ENCODE measurements at places on chromosomes 1 and 21.
A peak's percentile ranks its signal among the peaks of the same experiment; 100 is the strongest.

DNA sequence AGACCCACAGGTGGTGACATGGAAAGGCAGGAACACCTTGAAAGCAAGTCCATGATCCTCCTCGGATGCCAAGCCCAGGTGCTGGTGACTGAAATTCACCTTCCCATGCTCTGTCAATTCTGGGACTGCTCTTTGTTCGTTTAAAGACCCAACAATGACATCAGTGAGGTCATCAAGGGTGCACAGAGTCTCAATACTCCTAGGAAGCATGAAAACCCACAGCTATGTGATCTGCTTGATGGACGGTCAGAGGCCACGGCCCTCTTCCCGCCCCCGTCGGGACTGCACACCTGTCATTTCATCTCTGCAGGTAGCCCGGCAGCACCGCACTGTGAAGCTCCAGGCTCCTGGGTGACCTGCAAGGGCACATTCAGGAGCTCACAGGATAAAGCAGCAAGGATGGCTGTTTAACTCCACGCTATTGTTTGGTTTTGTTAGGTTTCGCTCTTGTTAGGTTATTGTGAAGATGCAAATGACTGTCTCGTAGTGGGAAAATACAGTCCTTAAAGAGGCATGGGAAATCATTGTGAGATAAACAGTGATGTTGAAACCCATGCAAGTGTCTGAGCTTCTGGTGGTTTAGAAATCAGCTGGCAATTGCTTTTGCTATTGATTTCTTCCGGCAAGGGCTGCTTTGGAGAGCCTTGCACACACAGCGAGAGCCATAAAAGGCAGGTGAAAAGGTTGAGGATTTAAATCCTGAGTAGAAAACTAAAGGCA, 124.8 kb upstream of the AJAP1 start:
- no peak for DNase-seq

- DNase-seq, result no peak
Measured at GRCh38 chr1:223771469-223771813, 59.1 kb downstream of the CAPN2 start.

DNA sequence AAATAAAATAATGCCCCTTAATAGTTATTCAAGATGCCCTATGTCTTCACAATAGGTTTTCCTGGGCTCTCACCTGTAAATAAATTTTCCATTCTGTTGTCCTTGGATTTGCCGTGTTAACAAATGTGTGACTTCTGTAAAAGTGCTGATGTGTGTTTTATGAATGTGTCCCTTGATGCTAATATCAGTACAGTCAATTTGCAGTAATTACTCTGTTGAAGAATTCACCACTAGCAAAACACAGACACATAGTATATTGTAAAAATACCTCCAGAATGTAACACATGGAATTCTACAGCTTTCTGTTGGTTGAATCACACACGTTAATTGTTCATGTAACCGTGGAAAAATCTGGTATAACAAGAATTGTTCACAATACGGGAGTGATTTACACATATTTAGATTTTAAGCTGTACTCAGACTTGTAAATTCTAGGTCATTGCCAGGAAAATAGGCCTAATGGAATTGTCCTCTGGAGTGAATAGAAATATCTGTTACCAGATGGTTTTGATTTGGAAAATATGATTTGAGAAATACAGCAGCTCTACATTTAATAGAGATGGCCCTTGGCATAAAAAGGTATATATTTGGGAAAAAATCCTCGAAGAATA, 36.7 kb upstream of the KCNK2 start:
- no peak for DNase-seq

GRCh38 chr1:201386208-201386607, 8.7 kb upstream of the TNNT2 start:
- no peak for DNase-seq

DNA sequence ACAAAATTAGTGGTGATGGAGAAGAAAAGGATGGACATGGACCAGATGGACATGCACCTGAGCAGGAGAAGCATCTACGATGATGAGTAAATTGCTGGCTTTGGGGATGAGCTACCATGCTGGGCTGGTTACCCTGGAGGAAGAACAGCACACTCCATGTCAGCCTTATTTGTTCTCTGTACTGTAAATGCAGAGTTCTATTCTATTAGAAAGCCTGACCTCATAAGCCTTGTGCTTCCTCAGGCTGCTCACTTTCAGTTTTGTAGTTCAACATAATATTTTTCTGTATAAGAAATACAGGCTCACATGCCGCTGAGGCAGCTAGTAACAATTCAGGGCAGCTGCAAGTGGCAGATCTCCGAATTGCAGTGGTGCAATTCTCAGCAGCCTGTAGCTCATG, 249.6 kb downstream of the PLA2G4A start:
- no peak for DNase-seq

- DNase-seq, result no peak
Measured at GRCh38 chr1:172185211-172185610, 235.3 kb upstream of the C1orf105 start.

- DNase-seq, result no peak
Measured at GRCh38 chr1:40762144-40762923, 21.3 kb upstream of the KCNQ4 start.

- DNase-seq, result no peak
Measured at GRCh38 chr1:150388241-150388640, 24.3 kb downstream of the RPRD2 start.

- no peak for DNase-seq
Measured at GRCh38 chr1:15477646-15478212, 1.8 kb downstream of the CELA2B start.

- DNase-seq, result peak; percentile 91
Measured at GRCh38 chr21:38831526-38832467, 26.1 kb downstream of the ETS2 start.

DNA sequence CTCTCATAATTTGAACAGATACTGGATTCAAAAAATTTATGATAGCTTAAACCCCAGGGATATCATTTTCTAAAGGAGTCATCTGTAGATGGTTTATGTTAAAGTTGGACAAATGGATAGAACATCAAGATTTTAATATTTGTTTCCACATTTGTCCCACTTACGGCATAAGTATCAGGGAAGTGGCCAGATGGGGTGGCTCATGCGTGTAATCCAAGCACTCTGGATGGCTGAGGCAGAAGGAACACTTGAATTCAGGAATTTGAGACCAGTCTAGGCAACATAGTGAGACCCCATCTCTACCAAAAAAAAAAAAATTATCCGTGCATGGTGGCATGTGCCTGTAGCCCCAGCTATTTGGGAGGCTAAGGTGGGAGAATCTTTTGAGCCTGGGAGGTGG, 229.1 kb downstream of the GPR52 start:
- DNase-seq, result no peak

DNA sequence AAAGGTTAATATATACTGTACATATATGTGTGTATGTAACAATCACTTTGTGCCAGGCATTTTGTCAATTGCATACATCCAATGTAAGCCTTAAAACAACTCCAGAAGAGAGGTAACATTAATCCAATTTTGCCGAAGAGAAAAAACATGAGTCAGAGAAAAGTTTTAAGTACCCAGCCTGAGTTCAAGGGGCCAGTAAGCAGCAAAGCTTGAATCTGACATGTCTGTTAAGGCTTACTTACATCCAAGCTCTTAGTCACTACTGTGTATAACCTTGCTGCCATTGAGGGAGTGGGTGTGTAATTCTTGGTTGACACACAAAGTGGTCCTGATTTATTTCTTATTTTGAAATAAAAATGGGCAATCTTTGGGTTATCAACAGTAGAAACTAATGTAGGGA, 360.4 kb upstream of the LYPLAL1 start:
- peak; percentile 30 for DNase-seq

DNA sequence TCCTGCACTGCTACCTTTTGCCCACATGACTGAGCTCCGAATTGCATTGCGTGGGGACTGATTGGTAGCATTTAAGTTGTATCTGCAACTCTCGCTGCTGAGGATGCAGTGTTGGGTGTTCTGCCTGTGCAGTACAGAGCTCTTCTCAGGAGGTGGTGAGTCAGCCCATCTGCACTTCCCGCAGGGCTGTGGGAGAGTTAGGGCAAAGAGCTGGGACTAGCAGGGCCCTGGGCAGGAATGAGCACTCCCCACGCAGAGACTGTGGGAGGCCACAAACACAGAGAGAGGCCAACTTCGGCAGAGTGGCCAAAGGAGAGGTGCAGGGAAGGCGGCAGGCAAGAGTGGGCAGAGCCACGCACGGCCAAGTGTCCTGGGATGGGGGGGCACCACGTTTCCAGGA, 244.7 kb downstream of the SIPA1L2 start:
- DNase-seq, result peak; percentile 69

DNA sequence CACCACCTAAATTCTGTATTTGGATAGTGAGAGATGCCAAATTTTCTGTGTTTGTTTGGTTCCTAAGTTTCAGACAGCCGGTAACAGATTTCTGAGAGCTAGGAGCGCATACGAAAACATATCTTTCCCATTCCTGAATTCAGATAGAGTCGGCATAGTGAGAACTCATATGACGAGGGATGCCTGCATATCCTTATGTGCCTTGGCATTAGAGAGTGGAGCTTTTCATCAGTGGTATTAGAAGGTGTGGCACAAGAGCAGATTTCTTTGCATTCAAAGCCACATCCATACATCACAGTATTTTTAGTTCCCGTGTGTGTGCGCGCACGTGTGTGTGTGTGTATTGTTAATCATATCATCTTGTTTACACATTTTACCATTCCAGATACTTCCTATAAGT, 85.8 kb downstream of the ATP5PO start:
- DNase-seq, result no peak

DNA sequence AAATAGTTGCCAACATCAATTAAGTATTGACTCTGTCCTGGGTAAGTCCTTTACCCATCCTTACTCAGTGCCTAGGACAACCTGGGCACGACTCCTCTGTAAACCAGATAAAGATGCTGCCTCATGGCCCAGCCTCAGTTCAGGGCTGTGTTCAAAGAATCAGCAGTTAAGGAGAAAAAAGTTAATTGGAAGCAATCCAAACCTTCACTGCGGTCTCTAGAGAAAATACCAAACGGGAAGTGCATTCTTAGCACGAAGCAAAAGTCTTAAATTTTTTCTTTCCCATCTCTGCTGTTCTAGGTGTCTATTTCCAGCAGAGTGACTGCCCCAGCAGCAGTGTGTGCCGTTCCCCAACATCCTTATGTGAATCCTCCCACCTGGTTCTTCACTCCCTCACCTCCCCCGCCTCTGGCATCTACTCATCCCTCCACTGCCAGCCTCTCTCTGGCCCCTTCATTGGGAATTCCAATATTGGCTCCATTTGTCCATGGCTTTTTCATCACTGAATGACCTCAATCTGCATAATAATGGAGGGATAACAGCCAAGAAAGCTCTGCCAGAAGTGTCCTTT, 23.2 kb downstream of the KANK4 start:
- no peak for DNase-seq

- DNase-seq, result no peak
Measured at GRCh38 chr1:195733408-195733807, 874.8 kb downstream of the KCNT2 start.

DNA sequence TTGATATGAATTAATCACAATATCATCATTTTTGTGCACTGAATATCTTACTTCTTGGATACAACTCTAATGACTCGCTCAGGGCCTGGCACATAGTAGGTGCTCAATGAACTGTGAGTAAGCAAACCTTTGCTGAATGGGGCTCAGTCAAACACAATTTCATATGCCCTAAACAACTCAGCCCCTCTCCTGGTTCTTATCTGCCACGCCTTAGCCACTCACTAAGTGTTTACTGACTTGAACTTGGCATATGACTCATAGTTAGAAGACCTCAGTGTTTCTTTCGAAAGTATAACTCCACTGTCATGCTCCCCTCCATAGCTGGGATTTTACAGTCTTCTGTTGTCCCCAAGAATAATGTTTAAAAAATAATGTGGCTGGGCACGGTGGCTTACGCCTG, 4.8 kb upstream of the IFNLR1 start:
- peak; percentile 72 for DNase-seq

DNA sequence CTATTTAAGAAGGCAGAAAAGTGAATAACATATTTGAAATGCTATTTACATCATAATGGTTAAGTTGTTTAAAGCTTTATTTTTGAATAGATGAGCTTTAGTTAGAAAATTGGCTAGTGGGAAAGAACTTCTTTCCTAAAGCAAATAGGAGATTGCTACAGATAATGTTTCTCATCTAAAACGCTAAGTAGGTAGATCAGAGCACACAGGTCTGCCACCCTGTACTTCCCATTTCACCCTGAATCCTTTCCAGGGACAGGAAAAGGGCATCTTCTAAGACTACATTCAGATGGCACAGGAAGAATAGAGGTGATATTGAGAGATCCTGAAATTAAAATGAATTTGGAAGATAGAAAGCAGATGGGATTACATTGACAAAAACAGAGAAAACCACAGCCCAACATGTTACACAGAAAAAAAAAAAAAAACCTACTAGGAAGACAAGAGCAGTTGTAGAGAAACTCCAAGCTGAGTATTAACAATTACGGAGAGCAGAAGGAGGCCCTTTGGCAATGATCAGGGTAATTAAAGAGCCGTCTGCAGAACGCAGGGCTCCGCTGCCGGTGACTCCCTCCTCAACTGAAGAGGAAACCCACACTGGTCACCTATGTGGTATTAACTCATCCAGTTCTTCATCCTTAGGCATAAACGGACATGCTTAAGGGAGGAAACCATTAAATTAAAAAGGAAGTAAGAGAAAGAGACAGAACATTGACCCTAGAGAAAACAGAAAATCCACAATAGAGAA, 53.6 kb upstream of the MAP10 start:
- no peak for DNase-seq

GRCh38 chr1:58310881-58311280, 235.6 kb downstream of the OMA1 start:
- DNase-seq, result no peak

DNA sequence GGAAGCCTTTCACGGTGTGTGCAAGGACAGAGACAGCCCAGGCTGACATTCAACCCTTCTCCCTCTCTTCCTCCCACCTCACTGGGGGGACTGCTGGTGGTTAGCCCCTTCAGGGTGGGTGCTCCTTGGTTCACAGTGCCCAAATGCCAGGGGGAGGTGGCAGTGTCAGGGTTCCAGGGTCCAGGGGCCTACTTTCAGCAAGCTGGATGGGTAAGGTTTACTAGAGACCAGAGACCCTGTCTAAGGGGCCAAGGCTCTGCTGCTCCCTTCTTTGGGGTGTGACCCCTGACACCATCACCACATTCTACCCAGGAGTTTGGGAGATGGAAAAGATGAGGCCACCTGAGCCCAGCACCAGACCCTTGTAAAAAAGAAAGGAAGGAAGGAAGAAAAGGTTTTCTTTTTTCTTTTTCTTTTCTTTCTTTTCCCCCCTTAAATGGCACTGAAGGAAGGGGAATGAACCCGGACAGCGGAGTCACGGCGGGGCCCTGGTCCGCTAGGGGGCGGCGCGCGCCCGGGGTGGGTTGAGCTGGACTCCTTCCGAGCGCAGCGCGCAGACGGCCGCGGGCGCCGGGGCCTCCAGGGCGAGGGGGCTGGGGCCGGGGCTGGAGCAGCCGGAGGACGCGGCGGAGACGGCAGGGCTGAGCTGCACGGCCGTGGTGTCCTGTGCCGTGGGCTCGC, 18.8 kb downstream of the KNCN start:
- DNase-seq, result no peak

- no peak for DNase-seq
Measured at GRCh38 chr21:15837645-15838044, 107.9 kb downstream of the USP25 start.
